Tibial nerve (tissue), 4 donors: ENCODE measurements at places on chromosomes 1 and 21. TPM values are rescaled to one million over a fixed set of nuclear protein-coding genes. Genes with fewer than 3 reads are reported as not detected.

DNA sequence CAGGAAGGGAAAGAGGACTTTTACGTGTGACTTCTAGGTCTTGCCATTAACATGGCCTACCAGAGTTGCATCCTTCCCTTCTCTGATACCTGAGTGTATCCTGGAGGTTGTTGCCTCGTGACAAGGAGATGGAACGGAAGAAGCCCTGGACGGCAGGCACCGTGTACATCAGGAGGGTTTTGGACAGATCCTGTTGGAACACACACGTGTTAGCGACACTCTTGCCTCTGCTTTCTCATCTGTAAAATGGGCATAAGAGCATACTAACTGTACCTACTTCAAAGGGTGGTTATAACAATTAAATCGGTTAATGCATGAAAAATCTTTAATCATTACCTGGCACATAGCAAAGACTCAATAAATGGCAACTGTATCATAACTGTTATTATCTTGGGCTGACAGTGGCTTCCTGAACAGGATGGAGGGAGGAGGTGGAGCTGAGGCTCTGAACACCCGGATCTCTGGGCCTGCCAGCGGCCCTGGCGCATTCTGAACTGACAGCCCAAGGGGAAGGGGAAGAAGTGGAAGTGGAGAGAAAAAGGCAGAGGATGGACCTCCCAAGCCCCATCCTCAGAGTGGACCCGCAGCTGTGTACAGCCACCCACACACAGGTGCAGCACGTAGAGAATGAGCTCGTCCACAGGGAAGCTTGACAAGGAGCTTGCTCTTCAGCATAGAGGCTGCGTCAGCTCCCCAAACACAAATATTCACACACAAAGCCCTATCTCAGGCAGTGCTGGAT is 30.2 kb upstream of the EXOSC10 start:
- no peak for DNase-seq

- no peak for DNase-seq
Observed at GRCh38 chr1:45864167-45865106, 61.0 kb downstream of the MAST2 start.

DNA sequence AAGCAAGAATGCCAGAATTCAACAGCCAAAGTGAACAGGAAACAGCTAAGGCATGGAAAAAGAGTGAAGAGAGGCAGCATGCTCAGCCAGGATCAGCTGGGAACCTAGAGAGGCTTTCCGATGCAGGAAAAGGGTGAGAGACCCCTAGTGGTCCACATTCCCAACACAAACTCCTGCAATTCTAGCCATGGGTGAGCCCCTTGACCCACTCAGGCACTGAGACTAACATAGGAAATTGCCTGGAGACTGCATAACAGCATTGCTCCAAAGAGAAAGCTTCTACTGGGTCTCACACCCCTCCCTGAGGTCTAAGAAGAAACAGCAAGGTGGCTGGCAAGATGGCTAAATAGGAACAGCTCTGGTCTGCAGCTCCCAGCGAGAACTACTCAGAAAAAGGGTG is 123.2 kb downstream of the LHX8 start:
- DNase-seq: no peak

DNA sequence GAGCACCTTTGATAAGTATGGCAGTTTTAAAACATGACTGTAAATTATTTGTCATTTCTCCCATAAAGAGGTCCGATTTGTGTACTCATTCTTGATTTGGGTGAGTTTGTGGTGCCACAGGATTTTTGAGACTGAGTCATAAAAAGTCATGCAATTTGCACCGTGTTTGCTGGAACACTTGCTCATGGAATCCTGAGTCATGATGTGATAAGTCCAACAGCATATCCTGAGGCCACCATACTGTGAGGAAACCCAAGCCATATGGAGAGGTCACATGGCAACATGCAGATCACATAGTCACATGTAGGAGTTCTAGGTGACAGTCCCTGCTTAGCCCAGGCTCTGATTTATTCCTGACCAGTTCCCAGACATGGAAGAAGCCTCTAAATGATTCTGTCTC is 40.8 kb upstream of the PRRX1 start:
- no peak for DNase-seq

- DNase-seq: no peak
Observed at GRCh38 chr1:67571901-67572593, 113.0 kb upstream of the GADD45A start.

DNA sequence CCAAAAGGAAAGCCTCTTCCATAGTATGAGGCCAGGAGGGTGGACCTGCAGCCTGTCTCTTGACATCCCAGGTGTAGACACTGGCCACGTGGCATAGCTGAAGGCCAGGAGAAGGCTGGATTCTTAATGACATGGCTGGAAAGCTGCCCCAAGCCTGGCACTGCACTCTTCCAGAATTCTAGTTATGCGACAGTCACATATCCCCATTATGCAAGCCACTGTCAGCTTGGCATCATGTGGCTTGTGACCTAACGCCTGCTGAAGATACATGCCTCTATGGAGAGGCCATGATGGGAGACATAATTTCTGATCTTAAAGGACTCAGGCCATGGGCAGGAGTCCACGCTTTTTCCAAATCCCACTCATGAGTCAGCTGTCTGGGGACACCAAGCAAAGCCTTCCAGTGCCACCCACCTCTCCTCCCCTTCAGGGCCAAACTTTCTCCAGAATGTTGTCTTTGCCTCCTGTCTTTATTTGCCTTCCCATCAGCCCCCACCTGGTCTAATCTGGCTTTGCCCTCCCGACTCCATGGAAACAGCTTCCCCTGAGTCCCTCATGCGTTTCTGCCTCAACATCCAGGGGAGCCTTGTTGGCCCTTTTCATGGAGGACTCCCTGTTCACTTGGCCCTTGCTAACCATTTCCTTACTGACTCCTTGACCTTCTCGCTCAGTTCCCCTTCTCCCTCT is 3.0 kb downstream of the PLA2G2A start:
- no peak for DNase-seq

- DNase-seq: peak; percentile 82
Observed at GRCh38 chr1:165367375-165367993, 11.0 kb upstream of the LMX1A start.

ANKRD65 gene
- total RNA-seq: 22.9 TPM

GRCh38 chr21:34524646-34525601 is 12.9 kb upstream of the KCNE1 start:
- no peak for DNase-seq

ADAMTSL4 gene
- total RNA-seq: 54.4 TPM

MFAP2 gene
- 5.9 TPM for total RNA-seq

- no peak for DNase-seq
Observed at GRCh38 chr1:68101829-68102228, 51.4 kb upstream of the DIRAS3 start.

GRCh38 chr1:46064708-46065107 is 67.7 kb downstream of the PIK3R3 start:
- no peak for DNase-seq

- DNase-seq: no peak
Observed at GRCh38 chr1:174894117-174894762, 105.5 kb upstream of the CACYBP start.

DNA sequence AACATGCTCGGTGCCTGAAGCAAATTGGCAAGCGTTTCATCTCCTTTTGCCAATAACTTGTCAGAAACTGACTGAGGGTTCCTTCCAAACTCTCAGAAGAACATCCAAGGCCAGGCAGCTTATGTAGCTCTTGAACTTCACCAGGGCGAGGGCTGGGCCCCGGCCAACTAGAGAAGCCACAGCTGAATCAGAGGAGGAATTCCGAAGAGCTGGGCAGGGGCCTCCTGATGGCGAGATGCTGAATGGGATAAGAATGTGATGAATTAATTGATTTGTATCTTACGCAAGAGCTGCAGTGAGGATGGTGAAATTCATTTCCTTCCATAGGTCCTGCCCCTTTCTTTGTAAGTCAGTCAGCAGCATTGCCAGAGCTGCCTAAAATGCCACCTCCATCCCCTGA is 345.8 kb downstream of the KIF26B start:
- no peak for DNase-seq

PLA2G2F gene
- not detected for total RNA-seq

DNA sequence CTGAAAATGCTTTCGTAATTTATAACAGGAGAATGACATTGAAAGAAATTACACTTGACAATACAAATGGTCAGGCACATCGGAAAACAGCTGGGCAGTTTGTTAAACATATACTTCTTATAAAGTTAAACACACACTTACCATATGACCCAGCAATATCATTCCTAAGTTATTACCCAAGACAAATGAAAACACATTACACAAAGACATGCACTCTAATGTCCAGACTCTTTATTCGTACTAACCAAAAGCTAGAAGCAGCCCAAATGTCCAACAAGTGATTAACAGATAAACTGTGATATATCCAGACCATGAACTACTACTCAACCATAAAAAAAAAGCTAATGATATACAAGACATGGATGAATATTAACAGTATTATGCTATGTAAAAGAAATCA is 8.5 kb downstream of the AKT3 start:
- no peak for DNase-seq

GRCh38 chr1:25556791-25557476 is 13.5 kb downstream of the LDLRAP1 start:
- no peak for DNase-seq

DNASE2B gene
- total RNA-seq: not detected

GRCh38 chr1:53959664-53960250 is 13.6 kb downstream of the LRRC42 start:
- peak; percentile 44 for DNase-seq

BRDT gene
- 0.30 TPM for total RNA-seq

MIXL1 gene
- total RNA-seq: not detected

DNA sequence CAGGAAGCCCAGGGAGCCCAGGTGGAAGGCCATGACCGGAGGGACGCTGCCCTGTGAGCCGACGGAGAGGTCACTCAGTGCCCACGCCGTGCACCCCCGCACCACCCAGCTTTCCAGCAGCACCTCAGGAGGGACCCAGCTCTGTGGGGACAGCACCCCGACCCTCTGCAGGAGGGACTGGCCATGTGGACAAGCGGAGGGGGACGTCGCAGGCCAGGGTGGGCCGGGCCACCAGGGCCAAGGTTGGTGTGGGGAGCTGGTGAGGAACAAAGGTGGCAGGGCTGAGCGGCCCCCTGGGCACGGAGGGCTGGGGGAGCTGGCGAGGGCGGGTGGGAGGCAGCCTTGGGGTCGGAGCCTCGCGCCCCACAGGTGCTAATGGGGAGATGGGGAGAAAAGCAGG is 22.8 kb downstream of the NADK start:
- DNase-seq: no peak

DNA sequence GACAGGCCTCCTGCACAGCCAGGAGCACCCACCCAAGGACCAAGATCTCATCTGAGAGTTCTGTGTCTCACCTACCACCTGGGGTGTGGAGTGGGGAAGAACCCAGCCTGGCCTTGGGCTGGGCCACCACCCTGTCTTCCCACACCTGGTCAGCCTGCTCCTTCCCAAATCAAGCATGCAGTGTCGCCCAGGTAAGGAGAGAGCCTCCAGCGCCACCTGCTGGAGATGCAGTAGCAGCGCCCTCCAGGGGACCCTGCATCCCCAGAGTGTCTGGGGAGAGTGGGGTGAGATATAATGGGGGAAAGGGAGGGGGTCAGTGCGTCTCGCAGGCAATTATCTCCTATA is 32.3 kb downstream of the KIAA2013 start:
- no peak for DNase-seq

UTS2 gene
- 0.84 TPM for total RNA-seq

DNA sequence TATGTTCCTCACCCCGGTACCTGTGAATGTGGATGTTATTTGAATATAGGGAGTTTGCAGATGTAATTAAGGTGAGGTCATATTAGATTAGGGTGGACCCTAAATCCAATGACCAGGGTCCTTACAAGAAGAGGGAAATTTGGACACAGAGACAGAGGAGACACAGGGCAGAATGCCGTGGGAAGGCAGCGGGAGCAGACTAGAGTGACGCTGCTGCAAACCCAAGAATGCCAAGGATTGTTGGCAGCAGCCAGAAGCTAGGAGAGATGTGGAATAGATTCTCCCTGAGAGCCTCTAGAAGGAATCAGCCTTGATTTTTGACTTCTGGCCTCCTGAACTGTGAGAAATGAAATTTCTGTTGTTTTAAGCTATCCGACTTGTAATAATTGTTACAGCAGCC is 53.6 kb downstream of the SPATA46 start:
- no peak for DNase-seq

MX2 gene
- 8.1 TPM for total RNA-seq

- no peak for DNase-seq
Observed at GRCh38 chr1:112409414-112409813, 13.4 kb downstream of the CTTNBP2NL start.

PSRC1 gene
- total RNA-seq: 52.2 TPM

DNA sequence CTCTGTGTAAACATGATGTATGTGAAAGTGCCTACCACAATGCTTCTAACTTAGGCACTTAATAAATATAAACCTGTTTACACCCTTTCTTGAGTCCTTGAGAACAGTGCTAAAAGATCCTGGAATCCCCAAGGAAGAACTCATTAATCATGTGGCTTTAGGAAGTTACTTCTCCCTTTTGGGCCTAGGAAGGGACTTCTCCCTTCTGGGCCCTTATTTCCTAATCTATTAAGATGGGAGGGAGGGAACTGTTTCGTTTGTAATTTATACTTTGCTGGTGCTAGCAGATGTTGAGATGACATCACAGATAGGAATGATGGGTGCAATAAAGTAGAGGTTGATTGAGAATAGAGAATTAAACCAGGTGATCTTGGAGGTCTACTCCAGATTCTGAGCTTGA is 1.2 kb downstream of the BTF3L4 start:
- no peak for DNase-seq

TBX19 gene
- 8.5 TPM for total RNA-seq

GRCh38 chr1:92759361-92759760 is 25.5 kb downstream of the EVI5 start:
- no peak for DNase-seq

- no peak for DNase-seq
Observed at GRCh38 chr1:3352952-3353331, 101.5 kb upstream of the ARHGEF16 start.

DNA sequence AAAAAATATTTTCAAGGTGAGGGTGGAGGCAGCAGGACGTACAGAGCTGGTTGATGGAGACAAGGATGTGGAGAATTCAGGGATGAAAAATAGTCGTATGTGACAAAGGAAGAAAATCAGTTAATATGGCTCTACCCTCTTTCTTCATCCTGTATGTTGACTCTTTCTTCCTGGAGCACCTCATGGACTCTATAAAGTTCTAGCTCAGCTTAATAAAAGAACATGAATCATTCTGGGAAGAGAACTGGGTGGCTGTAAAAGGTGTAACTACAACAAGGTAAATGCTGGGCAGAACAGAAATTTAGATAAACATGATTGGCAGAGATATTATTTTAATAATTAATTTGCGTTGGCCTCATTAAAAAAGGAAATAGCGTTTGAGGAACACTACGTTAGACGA is 241.8 kb upstream of the MAP1LC3C start:
- DNase-seq: no peak

- DNase-seq: no peak
Observed at GRCh38 chr1:169426174-169426705, 1.0 kb downstream of the CCDC181 start.

INAVA gene
- total RNA-seq: not detected

- no peak for DNase-seq
Observed at GRCh38 chr1:115314092-115314491, 24.0 kb downstream of the NGF start.
